ENCODE measurements at places on chromosomes 2 and 18.

- no peak for DNase-seq
Observed at GRCh38 chr2:30514848-30515435, 67.9 kb downstream of the LCLAT1 start.

DNA sequence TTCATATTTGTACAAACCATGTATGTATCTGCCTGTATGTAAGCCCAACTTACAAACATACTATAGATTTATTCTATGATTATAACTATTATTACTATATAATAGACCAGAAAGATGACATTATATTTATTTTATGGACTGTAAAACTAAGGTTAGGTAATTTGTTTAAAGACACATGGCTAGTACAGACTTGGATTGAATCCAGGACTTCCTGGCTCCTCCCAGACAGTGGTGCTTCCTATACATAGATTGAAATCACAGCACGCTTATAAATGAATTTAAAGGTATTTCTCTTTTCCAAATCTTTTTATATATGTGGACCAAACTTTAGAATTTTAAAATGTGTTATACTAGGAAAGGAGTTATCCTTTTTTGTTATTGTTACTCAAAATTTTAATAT, 151.6 kb upstream of the MYO3B start:
- DNase-seq, result no peak

DNA sequence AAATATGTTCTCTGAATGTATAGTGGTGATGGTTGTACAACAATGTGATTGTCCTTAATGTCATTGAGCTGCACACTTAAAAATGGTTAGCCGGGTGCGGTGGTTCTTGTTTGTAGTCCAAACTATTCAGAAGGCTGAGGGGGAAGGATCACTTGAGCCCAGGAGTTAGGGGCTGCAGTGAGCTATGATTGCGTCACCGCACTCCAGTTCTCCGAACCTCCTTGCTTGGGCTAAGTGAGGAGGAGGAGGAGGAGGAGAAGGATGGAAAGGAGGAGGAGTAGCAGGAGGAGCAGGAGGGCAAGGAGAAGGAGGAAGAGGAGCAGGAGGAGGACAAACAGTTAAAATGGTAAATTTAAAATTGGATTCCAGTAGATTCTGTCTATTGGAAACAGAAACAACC, 10.5 kb downstream of the SLC14A1 start:
- DNase-seq, result no peak

GRCh38 chr2:103293742-103294077, 531.9 kb downstream of the TMEM182 start:
- DNase-seq, result no peak

DNA sequence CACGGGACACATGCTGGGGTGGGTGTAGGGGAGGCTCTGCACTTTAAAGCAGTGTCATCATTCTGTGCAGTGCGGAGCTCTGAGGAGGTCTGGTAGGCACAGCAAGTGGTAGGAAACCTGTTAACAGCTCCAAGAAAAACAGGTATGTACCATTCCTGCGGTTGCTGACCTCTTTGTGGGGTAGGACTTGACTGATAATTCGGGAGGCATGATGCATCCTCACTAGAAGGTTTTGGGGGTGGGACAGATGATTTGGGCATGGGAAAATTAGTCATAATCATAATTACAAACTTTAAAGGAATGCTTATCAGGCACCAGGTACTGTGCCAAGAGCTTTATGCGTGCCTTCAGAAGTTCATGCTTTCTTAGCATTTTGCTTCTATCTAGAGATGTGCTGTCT, 9.7 kb downstream of the DOK1 start:
- DNase-seq, result no peak

All from stimulated activated CD4-positive, alpha-beta T cell treated with anti-CD3 and anti-CD28 coated beads, Interleukin-15, amount 100 ng/mL, for 1 hour (primary cell).